ENCODE measurements at places on chromosomes 3 and 15. TPM values are rescaled to one million over a fixed set of nuclear protein-coding genes. Genes with fewer than 3 reads are reported as not detected.

The CHL1 gene
- not detected for total RNA-seq

The CLDN18 gene
- total RNA-seq = not detected

The PARP15 gene
- total RNA-seq = not detected

The ALS2CL gene
- 6.2 TPM for total RNA-seq

The CTXN2 gene
- 0.04 TPM for total RNA-seq
